Esophagus squamous epithelium (tissue), 5 donors: ENCODE measurements at places on chromosomes 16 and 17.
A peak's percentile ranks its signal among the peaks of the same experiment; 100 is the strongest.

GRCh38 chr17:27810211-27810901 is 10.0 kb upstream of the NOS2 start:
- DNase-seq = no peak

DNA sequence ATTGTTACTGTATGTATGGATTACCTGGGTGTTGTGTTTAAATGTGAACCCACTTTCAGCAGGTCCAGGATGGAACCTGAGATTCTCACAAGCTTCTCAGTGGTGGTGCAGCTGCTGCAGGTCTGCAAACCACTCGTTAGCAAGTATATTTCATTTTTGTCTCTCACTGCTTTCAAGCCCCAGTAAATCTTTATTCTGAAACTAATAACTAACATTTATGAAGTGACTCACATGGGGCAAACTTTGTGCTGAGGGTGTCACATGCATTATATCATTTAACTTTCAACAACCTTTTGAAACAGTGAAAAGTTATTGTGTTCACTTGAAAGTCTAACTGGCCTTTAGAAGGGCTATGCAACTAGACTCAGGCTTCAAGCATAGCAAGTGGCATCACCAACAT is 98.9 kb upstream of the DYNLRB2 start:
- no peak for DNase-seq

GRCh38 chr16:17194190-17194780 is 276.5 kb downstream of the XYLT1 start:
- DNase-seq = no peak

DNA sequence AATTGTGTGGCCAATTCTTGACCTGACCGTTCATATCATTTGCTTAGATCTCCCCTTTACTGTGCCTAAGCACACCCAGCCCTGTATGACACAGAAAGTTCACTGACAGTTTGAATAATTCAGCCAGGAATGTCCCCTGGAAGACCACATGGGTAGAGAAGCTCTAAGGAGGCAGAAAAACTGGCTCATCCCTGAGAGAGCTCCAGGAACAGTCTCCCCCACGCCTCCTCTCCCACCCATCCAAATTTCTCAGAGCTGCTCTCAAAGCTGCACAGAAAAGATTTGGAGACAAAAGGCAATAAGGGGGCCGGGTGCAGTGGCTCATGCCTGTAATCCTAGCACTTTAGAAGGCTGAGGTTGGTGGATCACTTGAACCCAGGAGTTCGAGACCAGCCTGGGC is 11.2 kb downstream of the PRAC1 start:
- no peak for DNase-seq

- DNase-seq = no peak
These were observed 1.7 kb downstream of the METRNL start for GRCh38 chr17:83080858-83081683.

DNA sequence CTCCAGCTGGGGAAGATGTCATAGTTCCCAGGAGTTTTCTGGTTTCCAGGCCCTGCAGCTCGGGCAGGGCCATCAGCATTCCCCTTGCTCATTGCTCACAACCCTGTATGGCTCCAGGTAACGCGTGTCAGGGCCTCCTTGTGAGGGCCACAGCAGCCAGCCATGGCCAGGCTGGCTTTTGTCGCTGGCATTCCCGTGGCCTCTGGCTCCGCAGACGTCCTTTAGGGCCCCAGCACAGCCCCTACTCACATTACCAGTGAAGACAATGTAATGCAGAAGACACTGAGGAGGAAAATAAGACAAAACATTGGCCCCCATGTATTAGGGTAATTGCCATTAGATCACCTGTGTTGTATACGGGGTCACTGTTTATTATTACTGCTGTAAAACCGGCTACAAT is 1799.0 kb downstream of the TP53TG3F start:
- DNase-seq = no peak

- no peak for DNase-seq
These were observed 123.2 kb upstream of the NLRP1 start for GRCh38 chr17:5707482-5707881.

DNA sequence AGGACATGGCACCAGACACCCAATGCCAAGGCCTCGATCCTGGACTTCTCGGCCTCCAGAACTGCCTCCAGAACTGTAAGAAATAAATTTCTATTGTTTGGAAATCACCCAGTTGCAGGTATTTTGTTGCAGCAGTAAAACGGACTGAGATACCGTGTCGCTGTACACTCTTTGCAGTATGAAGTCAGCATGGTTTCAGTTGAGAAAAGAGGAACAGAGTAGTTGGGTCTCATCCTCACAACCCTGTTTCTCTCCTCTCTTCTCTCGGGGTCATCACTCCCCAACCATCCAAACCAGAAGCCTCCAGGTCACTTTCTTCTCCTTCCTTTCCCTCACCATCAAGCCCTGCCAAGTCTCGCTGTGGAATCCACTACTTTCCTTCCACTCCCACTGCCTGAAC is 77.8 kb downstream of the ADCY9 start:
- no peak for DNase-seq

DNA sequence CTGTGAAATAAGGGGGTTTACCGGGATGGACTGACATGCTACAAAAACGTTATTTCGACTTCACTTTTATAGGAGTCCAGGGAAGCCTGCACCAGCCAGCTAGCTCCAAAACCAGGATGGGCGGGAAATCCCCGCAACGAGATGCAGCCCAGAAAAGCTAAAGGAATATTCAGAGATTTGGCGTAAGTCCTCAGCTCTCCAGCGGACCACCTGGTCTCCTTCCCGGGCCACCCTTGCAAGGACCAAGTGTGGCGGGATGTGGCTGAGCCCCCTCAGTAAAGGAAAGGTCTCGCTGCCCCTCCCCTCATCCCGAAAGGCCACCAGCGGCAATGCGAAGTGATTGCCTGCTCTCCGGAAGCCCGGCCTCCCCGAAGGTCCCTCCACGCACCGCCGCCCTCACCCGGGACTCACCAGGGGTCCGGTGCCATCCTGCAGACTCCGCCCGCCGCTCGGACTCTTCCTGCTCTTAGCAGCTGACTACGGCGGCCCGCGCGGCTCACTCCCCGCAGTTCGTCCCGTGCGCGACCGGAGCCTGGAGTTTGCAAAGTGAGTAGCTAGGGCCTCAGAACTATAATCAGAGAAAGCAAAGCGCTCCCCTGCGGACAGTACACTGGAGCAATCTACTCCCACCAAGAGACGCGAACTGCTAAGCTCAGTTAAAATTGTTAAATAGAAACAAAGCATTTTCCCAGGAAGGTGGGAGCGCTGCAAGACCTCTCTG is at the start of gene STX8:
Gene STX8, minus strand, starts transcription at position 440 of the 721 bp plus-strand sequence. Its CDS starts 12 bp downstream, at position 428.
- DNase-seq = peak; percentile 52

GRCh38 chr17:10779609-10780008 is 24.3 kb downstream of the TMEM238L start:
- no peak for DNase-seq

- no peak for DNase-seq
These were observed 18.5 kb downstream of the NGFR start for GRCh38 chr17:49513641-49514040.
